ENCODE measurements at places on chromosomes 12 and 14. TPM values are rescaled to one million over a fixed set of nuclear protein-coding genes. Genes with fewer than 3 reads are reported as not detected.

- no peak for DNase-seq
Measured at GRCh38 chr12:11947213-11947612, 123.5 kb upstream of the BCL2L14 start.

GRCh38 chr12:124863416-124864325 lies at the start of gene SCARB1:
TSS of gene SCARB1 (minus strand) at chr12:124863864. CDS start at chr12:124863720, 144 bp downstream.
- DNase-seq: peak; percentile 55

GRCh38 chr14:95238487-95239298 lies 81.0 kb downstream of the CLMN start:
- DNase-seq: no peak

GRCh38 chr12:42935756-42936155 lies 346.2 kb upstream of the PRICKLE1 start:
- DNase-seq: no peak

AQP2 gene
- polyA plus RNA-seq: 0.76 TPM

Data from left renal pelvis (tissue), 4 donors.